Mammary epithelial cell (primary cell): ENCODE measurements at places on chromosomes 4 and X.

GRCh38 chrX:71536285-71536684, 3.4 kb downstream of the OGT start:
- DNase-seq: peak; percentile 6

DNA sequence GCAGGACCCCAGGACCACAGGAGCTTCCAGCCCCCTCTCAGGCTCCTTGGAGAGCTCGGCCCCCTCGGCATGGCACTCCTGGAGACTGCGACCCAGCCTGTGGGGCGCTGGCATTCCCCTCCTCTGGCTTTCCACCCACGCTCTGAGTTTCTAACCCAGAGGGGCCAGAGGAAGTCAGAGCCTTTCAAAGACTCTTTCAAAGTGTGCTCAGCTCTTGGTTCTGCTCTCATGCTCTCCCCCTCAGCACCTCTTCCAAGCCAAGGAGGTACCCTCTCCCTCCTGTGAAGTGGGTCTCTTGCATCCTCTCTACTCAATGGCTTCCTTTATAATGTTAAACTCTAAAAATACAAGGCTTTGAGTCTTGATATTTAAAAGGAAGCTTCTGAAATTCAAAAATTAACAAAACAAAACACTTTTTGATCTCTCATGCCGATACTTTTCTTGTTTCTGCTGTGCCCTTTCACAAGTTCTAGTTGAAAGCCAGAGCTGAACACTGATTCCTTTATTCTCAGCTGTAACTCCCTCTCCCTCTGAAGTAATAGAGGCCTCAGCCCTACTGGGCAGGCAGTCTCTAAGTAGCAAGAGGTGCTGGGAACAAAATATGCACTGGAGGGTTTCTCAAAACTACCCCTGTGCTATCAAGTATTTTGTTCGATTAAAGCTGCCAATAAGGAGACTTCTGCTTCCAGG, 82.8 kb downstream of the NAT8L start:
- no peak for DNase-seq

DNA sequence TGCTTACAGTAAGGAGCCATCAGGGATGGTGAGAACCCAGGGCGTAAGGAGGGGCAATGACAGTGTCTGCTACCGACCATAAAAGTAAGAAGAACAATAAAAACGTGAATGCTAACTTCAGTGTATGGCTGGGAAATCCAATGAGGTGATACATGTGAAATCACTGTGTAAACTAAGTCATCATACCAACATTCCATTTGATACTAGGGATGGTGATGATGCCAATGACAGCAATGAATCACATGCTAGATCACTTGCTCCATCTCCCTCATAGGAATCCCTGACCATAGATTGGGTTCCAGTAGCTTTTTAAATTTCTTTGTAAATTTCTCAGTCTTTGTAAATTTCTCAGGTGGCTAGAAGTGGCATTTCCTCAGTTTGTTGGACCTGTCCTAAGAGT, 146.3 kb downstream of the SMIM20 start:
- no peak for DNase-seq

DNA sequence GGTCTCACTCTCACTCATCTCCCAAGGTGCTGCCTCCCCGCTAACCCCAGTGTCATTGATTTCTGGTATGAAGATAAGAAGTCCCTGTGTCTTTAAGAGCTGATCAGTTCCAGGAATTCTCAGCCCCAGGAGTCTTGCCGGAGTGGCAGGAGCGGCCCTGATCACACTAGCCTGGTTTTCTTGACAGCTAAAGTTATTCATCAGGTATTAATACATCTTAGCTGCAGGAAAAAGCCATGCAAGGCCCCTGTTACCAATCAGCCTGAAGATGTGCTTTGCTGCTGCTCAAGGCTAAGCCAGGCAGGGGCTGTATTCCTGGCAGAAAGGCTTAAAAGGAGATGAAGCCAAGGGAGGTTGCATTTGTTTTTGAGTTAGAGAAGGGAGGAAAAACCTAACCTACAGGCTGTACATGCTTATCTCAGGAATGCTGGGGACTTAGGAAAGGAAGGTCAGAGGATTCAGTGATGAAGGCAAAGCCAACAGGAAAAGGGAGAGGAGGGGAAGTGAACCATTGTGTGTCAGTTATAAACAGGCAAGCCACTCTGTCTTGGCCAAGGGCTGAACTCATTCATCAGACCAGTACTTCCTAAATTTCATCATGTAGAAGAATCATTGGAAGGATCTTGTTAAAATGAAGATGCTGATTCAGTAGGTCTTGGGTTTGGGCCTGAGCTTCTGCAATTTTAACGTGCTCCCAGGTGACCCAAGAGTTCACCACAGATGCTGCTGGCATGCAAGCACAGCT, 8.6 kb downstream of the SRPX start:
- no peak for DNase-seq

- DNase-seq: no peak
Measured at GRCh38 chr4:61309616-61310015, 109.5 kb downstream of the ADGRL3 start.

DNA sequence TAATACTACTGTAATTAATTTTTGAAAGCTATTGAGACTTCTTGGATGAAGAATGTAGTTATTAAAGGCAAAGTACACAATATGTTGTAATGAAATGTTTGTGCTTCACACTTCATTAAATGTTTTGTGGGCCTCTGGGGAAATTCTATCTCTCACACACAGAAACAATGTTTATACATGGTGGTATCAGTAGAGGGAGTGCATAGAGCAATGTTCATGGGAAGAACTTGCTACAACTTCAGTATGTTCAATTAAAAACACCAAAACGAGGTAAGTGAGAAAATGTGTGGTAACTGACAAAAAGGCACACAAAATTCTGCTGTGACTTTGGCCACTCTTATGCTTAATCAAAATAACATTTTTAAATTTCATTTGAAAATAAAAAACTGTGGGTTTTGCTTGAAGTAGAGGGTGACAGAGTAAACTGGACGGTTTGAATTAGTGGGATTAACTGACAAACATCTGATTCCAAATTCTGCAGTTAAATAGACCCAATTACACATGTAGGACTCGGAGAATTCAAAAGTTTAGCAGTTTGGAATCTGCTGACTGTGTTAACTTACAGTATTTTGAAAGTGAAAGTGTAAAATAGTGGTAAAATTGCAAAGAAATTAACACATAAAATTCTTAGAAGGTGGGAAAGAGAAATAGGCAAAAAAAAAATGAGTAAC, 111.4 kb upstream of the TTC29 start:
- no peak for DNase-seq

DNA sequence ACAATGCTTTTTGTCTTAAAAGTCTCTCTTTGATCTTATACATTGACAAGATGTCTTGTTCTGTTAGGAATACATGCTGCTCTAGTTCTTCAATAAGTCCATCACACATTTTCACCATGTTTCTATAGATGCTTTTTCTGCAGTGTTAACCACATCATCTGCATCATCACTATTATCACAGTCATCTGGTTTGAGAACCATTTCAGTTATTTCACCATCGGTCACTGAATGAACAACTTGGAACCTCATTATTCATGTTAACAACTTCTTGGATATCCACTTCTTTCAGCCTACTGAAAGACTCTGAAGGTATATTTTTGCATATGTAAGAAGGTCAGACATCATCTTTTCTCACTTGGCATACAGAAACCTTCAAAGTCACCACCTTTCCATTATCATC, 975.2 kb downstream of the STIM2 start:
- DNase-seq: no peak

DNA sequence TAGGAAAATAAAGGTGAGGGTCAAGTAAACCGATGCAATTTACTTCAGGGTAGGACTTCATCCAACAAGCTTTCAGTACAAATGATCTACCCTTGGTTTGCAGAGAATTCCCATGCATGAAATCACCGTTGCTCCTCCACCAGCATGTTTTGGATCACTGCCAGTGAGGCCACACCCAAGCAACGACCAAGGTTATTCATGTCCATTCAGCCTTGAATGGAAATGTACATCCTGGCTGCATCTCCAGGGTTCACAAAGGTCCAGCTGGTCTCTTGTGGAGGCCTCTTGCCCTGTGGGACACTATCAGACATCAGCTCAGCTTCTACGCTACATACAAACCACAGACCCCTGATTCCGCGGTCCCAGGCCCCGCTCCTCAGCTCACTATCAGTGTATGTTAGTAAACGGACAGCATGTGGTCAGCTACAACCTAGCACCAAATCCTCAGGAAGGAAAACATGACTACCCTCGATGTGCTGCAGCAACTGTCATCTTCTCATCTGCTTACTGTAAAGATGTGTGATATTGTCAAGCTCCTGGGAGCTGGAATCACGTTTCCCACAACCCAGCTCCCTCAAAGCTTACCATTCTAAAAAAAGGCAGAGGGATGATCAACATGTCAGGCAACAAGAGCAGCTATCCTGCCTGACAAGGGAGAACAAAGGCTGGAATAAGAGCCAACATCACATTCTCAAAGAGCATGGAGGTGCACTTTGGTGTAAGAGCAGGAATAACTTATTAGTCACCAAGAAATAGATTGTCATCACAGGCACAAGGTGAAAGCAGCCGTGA, 4.9 kb downstream of the LYAR start:
- peak; percentile 46 for DNase-seq

GRCh38 chr4:117971403-117971802, 62.9 kb upstream of the NDST3 start:
- DNase-seq: no peak

- no peak for DNase-seq
Measured at GRCh38 chr4:26074712-26075430, 160.9 kb downstream of the SMIM20 start.

DNA sequence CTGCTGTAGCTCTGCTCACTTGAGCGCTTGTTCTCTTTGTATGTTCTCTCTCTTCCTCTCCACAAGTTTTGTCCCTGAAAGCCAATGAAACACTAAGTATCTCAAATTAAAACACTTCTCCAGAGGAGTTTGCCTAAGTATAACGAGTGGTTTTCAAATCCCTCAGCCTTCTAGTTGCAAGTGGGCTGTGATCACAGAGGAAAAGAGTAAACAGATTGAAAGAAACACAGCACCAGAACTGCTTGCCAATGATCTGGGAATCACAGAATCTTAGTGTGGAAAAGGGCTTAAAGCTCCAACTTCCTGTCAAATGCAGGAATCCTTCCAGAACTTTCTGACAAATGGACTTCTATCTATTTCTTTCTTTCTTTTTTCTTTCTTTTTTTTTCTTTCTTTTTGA, 4.8 kb upstream of the PRSS12 start:
- DNase-seq: no peak

GRCh38 chr4:54723220-54723619, 65.5 kb downstream of the KIT start:
- no peak for DNase-seq

GRCh38 chr4:7485096-7485495, 50.4 kb upstream of the PSAPL1 start:
- no peak for DNase-seq

GRCh38 chr4:6225469-6225868, 25.1 kb upstream of the JAKMIP1 start:
- peak; percentile 13 for DNase-seq

DNA sequence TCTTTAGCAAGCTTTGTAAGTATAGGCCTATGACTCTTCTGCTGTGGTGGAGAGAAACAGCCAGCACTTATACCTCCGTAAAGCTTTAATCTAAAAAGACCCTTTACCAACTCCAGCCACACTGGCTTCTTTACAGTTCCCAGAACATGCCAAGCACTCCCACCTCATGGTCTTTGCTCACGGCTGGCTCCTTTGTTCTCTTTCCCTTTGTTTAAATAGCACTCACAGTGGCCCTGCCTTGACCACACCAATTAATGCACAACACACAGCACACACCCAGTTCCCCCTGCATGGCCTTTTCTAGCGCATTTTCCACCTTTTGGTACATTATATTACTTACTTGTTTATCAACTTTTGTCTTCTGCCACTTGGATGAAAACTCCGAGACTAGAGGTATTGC, 18.9 kb downstream of the PPID start:
- DNase-seq: no peak

DNA sequence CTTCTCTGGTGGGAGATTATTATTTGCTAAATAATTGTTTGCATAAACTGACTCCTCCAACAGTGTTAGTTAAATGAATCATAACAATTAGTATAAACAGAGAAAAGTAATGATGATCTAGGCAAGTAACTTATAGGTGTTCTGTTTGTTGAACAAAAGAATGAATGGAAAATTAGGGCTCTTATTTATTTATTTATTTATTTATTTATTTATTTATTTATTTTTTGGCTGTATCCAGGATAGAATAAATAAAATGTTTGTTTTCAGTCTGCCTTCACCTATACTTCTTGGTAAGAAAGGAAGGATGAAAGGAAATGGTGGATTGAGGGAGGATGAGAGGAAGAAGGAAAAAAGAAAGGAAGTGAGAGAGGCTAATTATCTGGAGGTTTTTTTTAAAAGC, 561.6 kb upstream of the MAGEB2 start:
- DNase-seq: no peak

- DNase-seq: no peak
Measured at GRCh38 chr4:178414042-178414441, 971.8 kb upstream of the AGA start.

DNA sequence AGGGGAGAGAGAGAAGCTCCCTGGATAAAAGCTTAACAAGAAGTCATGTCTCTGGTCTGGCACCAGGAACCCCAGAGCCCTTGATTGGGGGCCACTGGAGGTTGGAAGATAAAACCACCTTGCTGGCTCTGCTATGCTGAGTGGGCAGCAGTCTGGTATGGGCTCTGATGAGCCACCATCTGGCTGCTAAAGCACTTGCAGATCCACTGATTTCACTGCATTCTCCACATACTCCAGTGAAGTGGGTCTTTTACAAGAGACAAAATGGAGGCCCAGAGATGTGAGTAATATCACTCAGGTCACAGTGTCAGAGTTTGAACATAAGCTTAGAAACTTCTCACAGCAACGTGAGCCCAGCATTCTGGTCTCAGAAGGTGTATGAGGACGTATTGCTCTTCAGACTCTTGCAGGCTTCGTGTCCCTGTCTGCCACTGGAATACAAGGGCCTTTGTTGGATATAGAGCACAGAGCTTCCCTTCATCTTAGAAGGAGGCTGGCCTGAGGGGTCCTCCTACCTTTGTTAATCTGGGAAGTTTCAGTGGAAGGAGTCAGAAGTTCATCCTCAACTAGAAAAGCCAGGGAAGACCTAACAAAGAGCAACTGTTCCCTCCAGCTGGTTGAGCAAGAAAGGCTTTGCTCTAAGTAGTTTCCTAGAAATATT, 11.8 kb downstream of the CLDN2 start:
- peak; percentile 7 for DNase-seq

DNA sequence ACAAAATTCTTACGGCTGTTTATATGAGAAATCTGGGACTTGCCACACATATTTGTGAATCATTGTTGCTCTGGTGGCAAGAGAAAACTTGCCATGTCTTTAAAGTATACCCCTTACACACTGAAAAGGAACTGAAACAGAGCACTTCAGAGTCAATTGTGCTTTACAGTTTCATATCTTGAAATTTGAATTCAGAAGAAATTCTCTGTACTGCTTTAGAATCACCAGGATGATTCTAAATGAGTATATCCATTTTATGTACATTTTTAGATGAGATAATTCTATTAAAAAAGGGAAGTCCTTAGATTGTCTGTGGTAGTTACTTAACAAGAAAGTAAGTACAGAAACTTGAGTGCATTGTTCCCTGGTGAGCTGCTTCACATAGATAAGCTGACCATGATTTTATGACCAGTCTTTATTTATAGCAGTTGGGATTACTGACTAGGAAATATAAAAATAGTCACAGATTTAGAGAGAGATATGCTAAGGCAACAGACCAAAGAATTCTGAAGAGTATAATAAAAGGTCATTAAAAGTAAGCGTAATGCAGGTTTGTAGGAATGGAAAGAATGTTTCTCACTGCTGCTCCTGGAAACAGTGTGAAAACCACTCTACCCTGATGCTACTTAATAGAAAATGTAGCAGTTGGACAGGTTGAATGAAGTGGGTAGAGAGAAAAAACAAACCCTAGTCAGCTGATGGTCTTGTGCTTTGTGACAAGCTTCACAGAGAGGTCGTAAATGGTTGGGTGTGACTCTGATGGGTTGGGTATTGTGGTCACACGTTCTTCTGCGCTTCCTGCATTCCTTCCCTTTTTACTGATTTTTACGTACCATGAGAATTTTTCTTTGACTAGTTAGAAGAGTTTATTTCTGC, 41.0 kb downstream of the FNIP2 start:
- DNase-seq: peak; percentile 58
